ENCODE measurements at places on chromosomes 5 and 9.

DNA sequence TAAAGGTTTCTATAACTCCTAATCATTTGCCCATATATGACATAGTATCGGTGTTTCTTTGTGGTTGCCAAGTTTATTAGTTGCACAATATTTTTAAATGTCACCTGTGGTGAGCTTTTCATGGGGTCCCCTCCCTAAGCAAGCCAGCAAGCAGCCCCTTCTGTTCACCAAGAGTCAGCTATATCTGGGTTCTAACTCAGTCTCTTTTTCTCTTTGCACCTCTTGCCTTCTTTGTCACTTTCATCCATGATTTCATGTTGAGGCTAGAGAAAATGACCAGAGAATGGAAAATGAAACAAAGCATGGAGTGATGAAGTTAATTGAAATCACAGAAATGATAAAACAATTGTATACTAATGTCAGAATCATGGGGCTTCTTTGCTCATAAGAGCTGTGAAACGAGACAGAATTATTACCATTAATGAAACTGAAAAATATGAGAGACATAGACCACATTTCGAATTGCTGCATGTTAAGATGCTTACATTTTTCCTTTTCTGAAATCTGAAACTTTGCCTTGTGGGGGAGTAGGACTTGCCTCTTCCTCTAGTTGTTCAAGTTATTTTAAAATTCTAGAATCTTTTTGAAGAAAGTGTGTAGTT is 75.7 kb downstream of the CAMK4 start:
- DNase-seq: no peak

- DNase-seq: no peak
These were observed 291.1 kb downstream of the MLLT3 start for GRCh38 chr9:20331095-20331685.

- no peak for DNase-seq
These were observed 93.8 kb upstream of the EPB41L4A start for GRCh38 chr5:112512901-112513300.

DNA sequence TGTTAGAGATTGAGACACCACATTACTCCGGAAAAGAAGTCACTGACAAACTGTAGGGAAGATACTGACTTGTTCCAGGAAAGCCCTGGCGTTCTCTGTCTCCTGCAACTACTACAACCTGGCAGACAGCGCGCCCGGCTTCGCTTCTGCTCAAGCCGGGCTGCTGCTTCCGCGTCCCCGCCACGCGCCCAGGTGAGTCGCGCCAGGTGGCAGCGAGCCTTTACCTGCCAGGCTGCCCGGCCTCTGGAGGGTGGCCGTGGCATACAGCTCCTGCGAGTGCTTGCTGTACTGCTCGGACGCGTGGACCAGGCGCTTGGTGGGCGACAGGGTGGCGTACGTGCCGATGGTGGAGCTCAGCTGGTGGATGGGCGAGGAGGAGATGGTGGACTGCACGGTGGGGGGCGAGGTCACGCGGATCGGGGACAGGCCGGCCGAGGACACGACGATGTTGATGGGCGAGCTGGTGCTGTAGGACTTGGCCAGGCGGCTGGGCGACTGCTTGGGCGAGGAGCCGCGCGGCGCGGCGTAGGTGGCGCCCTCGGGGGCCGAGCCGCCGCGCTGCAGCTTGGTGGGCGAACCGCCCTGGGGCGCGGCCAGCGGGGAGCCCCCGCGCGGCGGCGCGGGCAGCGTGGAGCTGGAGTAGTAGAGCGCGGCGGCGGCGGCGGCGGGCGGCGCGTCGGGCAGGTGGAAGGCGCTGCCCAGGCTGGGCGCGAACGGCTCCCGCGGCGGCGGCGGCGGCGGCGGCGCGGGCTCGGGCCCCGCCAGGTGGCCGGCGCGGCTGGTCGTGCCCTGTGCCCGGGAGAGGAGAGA is 519.6 kb downstream of the CTNND2 start:
- no peak for DNase-seq

DNA sequence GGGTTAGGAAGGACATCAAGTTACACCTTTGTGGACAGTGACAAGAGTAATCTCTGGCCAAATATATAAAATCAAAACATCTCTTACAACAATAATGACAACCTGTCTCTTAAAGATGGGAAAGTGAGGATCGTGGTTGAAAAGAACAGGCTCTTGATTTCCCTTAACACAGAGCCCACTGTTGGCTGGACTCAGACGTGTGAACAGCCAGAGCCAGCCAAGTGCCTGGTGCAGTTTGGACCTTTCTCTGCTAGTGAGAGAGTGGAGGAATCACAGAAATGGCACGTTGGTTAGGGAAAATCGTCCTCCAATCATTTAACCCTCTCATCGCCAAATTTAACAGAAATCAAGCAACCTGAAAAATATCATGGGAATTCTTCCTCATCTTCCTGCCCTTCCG is 131.3 kb downstream of the GNA14 start:
- no peak for DNase-seq

GRCh38 chr9:13181652-13182051 is 97.8 kb downstream of the MPDZ start:
- no peak for DNase-seq

GRCh38 chr9:109264877-109265587 is 55.8 kb downstream of the EPB41L4B start:
- no peak for DNase-seq

- no peak for DNase-seq
These were observed 94.4 kb upstream of the IL6ST start for GRCh38 chr5:56088967-56089829.

GRCh38 chr5:93887678-93888077 is 146.3 kb upstream of the POU5F2 start:
- DNase-seq: no peak

DNA sequence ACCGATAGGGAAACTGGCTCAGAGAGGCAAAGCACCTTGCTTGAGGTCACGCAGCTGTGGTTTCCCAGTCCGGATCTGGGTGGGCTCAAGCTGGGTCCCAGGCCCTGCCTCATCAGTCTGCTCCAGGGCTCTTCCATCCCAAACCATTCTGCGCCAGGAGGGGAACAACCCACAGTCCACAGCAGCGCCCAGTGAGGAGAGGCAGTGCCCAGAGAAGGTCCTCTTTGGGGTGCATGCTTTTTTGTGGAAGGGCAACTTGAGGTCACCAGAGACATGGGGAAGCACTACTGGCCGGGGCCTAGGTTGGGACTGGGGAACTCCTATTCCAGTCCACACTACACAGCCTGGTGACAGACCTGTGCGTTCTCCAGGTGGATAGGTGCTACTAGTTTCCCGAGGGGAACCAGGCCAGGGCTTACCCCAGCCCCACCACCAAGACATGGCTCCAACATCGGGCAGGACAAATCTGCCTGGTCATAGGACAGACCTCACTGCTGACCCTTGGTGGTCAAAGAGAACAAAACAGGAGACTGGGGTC is 62.5 kb upstream of the RNF130 start:
- no peak for DNase-seq

GRCh38 chr9:83166372-83166771 is 103.4 kb upstream of the RASEF start:
- DNase-seq: no peak

DNA sequence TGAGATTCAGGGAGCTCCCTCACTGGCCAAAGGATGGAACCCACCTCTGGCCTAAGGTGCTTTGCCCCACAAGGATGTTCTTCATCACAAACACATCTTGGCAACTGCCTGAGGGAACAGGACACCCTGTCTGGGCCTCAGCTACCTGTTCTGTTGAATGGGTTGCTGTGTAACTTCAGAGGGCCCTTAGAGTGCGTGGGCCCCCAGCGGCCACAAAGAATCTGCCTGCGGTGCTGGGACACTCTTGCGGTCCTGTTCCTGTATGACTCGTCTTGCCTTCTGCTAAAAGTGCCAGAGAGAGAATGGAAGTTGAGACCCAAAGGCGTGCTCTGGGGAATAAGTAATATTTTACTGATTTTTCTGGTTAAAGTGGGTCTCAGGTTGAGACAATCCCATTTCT is 14.1 kb upstream of the RPL26L1 start:
- no peak for DNase-seq

DNA sequence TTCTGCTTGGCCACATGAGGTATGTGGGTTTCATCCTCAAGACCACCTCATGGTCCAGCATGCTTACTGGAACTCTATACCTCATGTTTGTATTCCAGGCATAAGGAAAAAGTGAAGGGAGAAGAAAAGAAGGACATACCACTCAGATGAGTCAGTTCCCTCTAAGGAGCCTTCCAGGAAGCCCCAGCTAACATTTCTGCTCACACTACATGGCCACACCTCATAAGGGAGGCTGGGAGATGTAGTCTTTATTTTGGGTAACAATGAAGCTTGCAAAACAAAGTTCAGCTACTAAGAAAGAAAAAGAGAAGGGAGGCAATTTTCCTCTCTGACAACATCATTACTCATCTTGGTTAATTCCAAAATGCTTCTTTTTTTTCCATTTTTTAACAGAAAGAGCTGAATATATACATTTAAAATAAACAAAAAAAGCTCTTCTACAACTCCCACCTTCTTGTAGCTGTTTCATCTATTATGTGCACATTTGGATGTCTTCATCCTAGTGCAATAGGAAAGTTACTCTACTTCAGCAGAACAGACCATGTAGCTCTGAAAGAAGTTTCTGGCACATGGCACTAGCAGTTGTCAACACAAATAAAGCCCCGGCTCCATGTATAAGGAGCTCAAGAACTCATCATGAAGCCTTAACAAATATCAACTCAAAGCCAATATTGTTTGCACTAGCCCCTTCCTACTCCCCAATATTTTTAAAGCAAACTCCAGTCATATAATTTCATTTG is 123.6 kb upstream of the CCDC112 start:
- no peak for DNase-seq

GRCh38 chr5:148825716-148826052 is 727 bp upstream of the ADRB2 start:
- no peak for DNase-seq

GRCh38 chr5:55187370-55187769 is 14.4 kb upstream of the CDC20B start:
- no peak for DNase-seq

DNA sequence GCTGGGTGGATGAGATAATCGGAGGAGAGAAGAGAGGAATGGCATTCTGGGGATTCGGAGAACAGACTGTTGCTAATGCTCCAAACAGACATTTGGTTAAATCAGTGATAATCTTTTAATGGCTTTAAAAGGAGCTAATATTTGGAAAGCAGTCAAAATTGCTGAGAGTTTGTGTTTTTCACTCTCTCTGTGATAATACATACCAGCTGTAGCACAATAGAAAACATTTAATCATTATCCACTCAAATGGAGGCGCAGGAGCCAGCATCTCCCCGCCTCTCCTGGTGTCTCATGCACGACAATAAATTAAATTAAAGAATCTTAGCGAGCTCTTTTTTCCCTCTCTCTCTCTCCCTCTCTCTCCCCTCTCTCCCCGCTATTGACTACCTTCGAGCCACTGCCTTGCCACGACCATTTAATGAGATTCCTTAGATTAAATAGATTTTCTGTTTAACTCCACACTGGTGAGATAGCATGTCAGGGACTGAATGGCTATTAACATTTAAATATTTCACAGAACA is 268.6 kb upstream of the MVB12B start:
- DNase-seq: no peak

- no peak for DNase-seq
These were observed 283.7 kb downstream of the ZNF608 start for GRCh38 chr5:124462751-124463150.

- DNase-seq: no peak
These were observed 4.1 kb downstream of the DNAJB5 start for GRCh38 chr9:34993502-34994259.

DNA sequence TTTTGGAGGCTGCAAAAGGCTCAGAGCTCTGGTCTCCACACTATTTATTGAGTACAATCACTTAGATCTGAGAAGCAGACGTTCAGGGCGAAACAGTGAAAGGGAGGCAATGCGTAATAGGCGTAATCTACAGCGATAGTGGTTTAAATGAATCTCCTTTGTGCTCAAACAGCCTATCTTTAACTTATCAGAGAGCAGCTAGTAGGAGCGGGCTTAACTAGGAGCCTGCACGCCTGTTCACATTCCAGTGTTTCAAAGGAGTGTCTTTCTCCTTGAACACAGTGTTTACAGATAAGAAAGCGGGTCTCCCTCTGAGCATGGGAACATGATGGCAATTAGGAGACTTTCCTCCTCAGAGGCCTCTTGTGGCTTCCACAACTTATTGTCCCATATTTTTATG is 49.4 kb downstream of the AP3B1 start:
- DNase-seq: no peak

DNA sequence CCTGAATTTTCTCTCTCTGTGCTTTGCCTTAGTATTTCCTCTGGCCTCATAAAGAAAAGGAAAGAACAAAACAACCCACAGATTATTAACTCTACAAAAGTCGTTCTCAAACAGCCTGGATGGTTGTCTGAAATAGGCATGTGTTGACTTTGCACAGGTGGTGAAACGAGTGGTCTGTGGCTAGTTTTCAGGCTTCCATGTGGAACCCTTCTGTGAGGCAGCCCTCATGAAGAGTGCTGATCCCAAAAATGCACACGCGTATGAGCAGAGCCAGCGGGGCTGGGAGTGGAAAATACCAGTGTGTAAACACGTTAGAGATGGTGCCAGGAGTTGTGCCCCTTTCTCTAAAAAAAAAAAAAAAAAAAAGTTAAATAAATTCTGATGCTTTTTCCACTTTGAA is 4.9 kb upstream of the PSAT1 start:
- no peak for DNase-seq

- no peak for DNase-seq
These were observed 18.7 kb downstream of the ANXA1 start for GRCh38 chr9:73170185-73170957.

- DNase-seq: no peak
These were observed 208.3 kb downstream of the MCTP1 start for GRCh38 chr5:95076395-95077185.

DNA sequence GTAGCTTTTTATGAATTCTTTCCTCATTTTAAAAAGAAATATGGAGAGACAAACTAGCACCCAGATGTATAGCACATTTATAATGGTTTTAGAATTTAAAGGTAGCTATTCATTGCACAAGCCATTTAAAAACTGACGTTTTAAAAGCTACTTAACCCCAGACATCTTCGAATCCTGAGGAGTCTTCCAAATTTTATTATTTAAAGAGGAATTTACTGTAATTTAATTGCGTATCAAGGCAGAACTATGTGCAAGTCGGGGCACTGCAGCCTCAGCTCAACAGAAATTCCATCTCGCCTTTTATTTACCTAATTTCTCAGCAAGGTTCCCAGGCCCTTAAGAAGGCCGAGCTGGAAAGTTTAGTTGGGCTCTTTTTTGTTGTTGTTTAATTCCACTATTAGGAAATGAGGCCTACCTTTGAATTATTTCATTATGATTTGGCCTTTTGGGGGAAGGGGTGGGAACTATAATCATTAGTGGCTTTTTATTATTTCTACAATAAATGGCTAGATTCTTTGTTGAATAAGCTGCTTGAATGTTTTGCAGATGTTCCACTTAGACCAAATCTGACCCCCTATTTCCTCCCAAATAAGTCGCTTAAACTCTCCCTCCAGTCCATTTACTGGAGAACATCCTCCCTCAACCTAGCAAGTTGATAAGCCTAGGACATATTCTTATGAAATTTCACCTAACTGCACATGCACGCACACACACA is 20.2 kb downstream of the NR2F1 start:
- no peak for DNase-seq

GRCh38 chr9:137267933-137268355 is 9.6 kb upstream of the TOR4A start:
- DNase-seq: no peak

DNA sequence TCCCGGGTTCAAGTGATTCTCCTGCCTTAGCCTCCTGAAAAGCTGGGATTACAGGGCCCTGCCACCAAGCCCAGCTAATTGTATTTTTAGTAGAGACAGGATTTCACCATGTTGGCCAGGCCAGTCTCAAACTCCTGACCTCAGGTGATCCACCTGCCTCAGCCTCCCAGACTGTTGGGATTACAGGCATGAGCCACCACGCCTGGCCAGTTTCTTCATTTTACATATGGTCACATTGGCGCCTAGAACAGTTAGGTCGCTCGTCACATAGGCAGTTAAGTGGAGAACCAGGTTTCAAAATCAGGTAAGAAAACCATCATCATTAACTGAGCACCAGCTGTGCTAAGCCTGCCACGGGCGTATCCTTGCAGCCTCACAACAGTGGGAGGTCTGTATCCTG is 36.1 kb downstream of the OLFML2A start:
- DNase-seq: no peak

Measured in GM12864 (cell line).